ENCODE measurements at places on chromosomes 5 and 9.
A peak's percentile ranks its signal among the peaks of the same experiment; 100 is the strongest.

GRCh38 chr5:54829102-54829501, 156.3 kb downstream of the ESM1 start:
- DNase-seq: no peak

- no peak for DNase-seq
These were observed 74.7 kb downstream of the PPARGC1B start for GRCh38 chr5:149804478-149805450.

- peak; percentile 81 for DNase-seq
These were observed 338.7 kb downstream of the NPR3 start for GRCh38 chr5:33049842-33050241.

DNA sequence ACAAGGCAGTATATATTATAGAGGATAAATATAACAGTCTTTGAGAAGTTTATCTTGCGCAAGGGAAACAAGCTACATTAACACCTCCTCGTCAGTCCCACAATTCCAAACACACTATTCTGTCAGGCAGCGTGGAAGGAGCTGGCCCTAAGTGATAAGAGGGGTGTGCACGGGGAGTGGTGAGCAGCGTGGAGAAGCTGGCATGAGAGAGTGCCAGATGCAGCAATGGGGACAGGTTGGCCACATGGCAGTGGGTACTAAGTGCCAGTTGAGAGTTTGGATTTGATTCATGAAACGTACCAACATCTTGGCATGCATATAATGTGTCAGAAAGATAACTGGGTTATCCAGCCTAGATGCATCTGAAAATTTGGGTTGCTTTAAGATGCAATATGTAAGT, 460.2 kb downstream of the ICE1 start:
- DNase-seq: no peak

DNA sequence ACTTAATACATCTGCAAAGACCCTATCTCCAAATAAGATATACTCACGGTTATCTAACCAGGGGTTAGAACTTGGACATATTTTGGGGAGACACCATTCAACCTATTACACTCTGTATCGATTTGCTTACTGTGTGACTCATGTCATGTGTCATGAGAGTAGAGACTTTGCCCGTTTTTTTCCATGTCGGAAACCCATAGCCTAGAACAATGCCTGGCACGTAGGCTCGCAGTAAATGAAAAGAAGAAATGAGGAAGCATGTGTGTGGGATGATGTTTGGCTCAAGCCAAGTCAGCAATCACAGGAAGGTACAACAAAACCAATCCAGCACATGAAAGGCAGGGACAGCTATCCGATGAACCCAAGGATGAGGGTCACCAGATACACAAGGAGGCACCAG, 94.6 kb upstream of the DNAH5 start:
- DNase-seq: no peak

DNA sequence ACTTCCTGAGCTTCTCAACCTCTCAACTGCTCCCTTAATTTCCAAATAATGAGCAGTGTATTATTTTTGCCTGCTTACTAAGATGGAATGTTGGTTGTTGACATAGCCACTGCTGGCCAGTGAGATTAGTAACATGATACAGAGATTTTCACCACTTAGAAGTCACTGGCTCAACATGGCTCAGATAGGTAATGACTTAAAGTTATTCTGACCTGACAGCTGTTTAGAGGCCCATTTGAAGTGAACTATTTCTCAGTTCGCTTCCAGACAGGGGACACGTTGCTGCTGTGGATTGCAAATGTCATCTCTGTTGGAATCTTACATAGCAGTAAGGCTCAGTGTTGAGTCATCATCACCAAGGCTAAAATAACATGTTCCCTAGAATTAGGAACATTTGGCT, 490.2 kb downstream of the TLE4 start:
- peak; percentile 47 for DNase-seq

- DNase-seq: peak; percentile 25
These were observed 260.4 kb downstream of the ARL15 start for GRCh38 chr5:54049963-54050362.

DNA sequence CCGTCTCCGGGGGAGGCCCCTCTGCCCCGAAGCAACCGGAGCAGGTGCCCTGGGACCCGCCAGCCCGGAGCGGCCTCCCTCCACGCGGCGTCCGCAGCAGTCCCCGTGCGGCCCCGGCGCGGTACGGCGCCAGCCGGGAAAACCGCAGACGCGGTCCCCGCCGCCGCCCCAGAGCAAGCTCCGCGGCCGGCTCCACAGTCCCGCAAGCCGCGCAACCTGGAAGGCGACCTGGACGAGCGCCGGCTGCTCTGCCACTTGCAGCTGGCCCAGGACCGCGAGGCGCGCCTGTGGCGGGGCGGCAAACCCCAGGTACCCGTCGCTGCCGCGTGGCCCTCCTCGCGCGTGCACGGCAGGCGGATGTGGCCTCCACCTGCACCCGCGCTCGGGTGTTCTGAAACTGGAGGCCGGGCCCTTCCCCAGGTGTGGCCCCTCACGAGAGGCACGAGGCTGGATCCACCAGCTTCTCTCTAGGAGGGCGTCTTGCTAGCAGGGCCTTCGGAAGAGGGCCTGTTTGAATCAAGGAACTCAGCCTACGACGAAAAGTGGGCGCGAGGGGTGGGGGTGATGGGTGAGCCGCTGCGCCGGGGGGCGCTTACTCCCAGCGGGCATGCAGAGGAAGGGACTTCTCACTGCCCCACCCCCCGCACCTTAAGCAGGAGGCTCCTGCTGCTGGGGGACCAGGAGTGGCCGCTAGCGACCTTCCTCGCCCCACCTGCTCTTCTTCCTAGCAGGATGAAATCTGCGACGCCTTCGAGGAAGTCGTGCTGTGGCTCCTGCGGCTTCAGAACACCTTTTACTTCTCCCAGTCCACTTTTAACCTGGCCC, 602 bp downstream of the CCNI2 start:
- no peak for DNase-seq

DNA sequence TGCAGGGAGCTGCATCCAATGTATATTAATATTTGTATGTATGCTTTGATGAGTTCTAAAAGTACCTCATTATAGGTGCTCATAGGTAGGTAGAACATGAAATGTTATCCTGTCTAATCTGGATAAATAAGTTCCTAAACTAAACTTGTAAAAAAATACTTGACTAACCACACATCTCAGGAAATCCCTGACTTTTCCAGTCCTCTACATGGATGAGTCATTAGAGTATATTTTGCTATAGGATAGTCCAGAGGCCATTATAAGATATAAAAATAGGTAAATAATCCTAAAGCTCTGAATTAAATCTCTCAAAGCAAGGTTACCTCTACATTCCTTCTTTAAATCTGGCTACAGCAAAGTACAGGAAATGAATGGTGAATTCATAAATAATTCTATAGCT, 404.3 kb downstream of the RAB3C start:
- DNase-seq: no peak

DNA sequence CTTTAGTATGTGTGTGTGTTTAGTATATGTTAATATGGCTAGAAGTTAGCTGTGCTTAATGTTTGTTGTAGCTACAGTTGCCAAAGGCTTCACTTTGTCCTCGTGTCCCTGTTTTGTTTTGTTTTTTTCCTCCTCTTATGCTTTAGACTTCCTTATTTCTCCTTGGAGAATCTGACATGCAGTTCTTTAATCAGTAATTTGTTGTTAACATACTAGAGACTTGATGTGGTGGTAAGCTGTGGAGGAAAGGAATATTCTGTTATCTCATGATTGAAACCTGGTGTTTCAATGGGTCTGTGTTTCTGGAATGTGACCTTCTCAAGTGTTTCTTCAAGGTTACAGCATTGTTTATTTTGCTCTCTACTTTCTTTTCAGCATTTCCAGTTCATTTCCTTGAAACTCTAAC, 515.6 kb upstream of the ST8SIA4 start:
- no peak for DNase-seq

GRCh38 chr5:17436350-17436749, 61.7 kb upstream of the TAF11L2 start:
- DNase-seq: no peak

DNA sequence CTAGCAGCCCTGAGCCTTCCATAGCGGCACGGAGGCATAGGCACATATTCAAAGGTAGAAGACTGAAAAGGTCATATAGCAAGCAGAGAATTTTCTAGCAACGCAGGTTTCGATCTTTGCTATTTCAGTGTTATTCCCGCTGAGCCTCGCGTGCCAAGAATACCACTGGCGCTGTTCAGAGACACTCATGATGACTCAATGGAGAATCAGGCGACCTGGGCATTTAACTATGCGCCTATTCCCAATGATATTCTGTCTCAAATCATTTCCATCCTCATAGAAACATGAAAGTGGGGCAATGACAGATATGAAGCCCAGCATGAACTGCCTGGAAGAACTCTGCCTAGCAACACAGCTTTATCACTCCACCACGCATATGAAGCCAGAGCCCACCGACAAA, 59.9 kb downstream of the EFNA5 start:
- no peak for DNase-seq

- DNase-seq: no peak
These were observed 4.9 kb downstream of the NKX2-5 start for GRCh38 chr5:173229966-173230689.

DNA sequence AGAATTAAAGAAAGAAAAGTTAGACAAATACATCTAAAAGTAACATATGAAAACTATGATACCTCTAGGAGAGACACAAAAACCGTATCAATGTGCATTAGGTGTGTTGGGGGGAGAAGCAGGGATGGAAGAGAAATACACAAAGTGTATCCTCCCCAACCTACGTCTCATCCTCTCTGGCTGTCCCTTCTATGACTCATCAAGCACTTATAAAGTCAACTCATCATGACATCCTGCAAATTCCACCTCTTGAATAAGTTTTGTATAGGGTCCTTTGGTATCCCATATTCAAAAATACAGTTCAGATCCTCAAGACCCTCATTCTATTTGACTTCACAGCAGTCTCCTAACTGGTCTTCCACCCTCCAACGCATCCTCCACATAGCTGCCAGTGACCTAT, 917.6 kb upstream of the DMAC1 start:
- no peak for DNase-seq

DNA sequence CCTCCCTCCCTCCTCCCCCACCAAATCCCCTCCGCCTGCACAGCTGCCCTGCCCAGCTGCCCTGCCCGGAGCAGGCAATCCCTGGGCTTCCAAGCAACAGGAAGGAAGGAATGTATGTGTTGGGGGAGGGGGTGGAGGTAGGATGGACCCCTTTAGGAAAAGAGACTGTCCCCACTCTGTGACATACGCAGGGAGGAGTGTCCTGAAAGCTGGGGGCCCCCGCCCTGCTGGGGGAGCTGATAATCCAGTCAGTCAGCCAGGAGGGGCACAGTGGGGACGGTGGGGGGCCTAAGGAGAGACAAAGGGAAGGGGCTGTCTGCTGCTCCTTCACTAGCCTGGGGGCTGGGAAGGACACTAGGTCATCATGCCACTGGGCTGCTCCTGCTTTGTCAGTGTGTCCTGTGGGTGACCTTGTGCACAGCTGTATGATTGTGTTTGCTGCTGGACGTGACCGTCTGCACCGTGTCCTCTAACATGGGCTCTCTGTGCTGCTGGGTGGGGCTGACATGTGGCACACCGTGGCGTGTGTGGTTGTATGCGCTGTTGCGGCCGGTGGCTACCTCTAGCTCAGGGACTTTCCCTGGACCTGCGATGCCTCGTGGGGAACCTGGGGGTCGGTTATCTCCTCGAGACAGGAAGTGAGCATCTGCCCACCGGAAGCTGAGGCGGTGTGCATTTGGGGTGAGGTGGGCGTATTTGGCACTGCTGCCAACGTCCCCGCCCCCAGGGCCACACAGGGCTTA, 3.0 kb downstream of the N4BP3 start:
- DNase-seq: peak; percentile 10

- DNase-seq: no peak
These were observed 326.1 kb downstream of the PLK2 start for GRCh38 chr5:58133631-58134296.

DNA sequence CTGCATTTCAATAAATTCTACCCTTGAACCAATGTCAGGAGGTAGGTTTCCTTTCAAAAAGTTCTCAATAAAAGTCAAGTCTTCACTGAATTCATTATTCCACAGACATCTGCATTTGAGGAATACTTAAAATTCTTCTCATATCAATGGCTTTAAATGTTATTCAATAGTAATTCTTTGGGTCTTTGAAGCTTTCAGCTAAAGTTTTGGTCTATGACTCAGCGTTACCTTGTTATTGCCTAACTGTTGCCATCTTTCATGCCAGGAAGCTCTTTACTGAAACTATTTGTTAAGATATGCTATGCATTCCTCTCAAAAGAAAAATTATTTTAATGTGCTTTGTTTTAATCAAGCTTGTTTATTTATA, 170.5 kb downstream of the NNT start:
- peak; percentile 46 for DNase-seq

GRCh38 chr5:159286420-159287035, 23.4 kb downstream of the UBLCP1 start:
- DNase-seq: peak; percentile 22

- peak; percentile 29 for DNase-seq
These were observed 47.8 kb downstream of the ARHGAP26 start for GRCh38 chr5:142817949-142818431.

- DNase-seq: no peak
These were observed 375.8 kb downstream of the RAB3C start for GRCh38 chr5:58958701-58959100.

DNA sequence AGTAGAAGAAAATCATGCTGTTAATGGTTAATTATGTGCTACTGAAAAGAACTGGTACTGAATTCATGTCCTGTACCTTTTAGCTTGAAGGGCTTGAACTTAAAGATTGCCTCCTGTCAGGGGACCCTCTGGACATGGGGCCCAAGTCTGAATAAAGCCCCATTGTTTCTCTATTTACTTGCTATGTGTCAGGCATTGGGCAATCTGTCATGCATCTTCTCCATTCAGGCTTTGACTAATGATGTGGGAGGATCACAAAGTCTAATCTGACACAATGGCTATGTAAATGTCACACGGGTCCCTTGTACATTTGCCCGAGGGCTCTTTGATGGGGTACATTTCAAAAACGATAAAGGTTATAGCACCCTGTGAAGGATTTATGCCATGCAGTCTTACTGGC, 64.0 kb upstream of the TUSC1 start:
- no peak for DNase-seq

- no peak for DNase-seq
These were observed 75.8 kb upstream of the PCAT7 start for GRCh38 chr9:94478755-94479730.

DNA sequence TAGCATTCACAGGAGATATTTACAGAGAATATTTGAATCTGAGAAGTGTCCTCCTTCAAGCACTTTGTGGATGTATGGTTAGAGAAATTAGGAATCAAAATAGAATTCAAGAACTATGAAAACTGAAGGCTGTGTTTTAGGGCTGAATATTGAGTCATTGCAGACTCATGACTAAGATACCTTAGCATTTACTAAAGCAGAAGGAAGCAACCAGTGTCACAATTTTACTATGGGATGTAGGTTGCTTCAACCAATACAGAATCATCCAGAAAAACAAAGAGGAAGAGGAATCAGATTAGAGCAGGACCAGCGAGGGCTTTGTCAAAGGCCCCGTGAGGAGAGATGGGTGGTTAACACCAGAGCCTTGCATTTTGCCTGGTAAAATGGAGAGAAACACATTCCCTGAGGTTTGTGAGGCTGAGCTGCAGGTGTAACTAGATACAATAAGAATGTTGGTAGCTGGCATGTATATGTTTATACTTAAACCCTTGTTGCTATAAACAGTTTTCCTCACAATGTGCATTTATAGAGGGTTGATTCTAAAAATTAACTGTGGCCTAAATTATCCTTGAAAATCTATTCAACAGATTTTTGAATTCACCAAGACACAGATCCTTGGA, 518.1 kb downstream of the AGTPBP1 start:
- no peak for DNase-seq

GRCh38 chr9:129595311-129595741, 25.6 kb downstream of the C9orf50 start:
- no peak for DNase-seq

All from AG08396 (cell line).